NCI-H146 (cell line): ENCODE measurements at places on chromosomes 13 and 19.

DNA sequence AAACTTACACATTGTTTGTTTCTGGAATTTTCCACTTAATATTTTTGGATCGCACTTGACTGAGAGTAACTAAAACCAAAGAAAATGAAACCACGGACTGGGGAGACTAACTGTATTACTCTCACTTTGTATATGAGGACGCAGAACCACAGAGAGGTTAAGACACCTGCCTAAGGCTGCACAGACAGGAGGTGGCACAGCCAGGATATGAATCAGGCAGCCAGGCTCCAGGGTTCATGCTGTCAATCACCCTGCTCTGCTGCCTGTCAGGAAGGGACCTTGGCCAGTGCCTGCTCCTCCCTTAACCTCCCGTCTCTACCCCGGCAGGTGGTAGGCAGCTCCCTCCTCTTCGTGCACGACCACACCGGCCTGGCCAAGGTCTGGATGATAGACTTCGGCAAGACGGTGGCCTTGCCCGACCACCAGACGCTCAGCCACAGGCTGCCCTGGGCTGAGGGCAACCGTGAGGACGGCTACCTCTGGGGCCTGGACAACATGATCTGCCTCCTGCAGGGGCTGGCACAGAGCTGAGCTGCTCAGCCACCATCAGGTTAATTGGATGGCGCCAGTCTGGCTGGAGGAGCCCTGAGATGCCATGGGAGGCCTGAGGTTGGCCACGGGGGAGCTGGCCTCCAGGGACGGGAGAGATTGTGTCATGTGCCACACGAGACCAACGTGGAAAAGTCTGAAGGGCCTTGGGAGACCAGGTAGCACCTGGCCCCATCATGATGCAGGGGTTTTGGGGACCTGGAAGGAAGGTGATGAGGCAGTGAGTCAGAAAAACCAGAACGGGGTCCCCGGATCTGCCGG lies 11.0 kb downstream of the ACTMAP start:
- no peak for DNase-seq

DNA sequence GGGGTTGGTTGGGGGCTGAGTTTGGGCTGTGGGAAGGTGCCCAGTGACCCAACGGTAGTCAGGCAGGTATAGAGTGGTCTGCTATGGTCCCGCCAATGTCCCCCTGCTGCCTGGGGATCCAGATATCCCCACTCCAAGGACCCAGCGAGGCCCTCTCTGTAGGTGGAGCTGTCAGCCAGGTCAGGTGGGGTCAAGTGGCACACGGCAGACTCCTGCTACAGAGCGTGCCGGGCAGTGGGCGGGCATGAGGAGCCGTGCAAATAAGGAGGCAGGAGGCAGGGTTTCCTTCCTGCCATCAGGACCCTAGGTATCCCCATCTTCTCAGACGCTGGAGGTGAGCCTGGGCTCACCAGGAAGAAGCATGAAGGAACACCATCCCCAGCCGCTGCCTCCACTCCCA lies 14.9 kb downstream of the EVI5L start:
- no peak for DNase-seq

DNA sequence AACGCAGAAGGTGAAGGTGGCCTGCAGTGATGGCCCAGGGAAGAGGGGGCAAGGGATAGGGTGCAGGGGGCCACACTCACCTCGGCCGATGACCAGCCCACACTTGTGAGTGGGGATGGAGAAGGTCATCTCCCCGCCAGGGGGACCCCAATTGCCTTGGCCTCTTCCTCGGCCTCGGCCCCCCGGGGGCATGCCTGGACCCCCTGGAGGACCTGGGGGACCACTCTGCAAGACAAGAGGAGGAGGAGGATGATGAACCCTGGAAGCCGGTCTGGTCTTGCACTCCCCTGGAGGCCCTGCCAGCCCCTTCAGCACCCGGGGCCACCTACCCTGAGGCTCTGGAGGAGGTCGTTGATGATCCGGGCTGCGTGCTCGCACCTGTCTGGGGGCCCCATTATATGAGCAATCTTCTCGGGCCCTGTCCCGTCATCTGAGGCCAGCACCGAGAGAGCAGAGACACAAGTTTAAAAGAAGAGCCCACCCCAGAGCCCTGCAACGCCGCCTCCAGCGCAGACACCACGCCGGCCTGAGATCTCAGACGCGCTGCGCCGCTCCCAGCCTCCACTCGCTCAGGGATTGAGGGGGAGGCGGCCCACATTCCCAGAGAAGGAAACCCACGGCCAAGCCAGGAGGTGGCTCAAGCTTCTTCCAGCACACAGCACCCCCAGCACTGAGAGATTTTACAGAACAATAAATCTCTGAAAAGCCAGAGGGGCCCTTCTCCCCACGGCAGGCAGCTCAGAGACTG lies 7.8 kb downstream of the KHSRP start:
- DNase-seq: no peak

GRCh38 chr13:28012896-28013295 lies 24.4 kb upstream of the URAD start:
- DNase-seq: no peak

GRCh38 chr13:103795892-103796478 lies 729.8 kb upstream of the SLC10A2 start:
- no peak for DNase-seq

GRCh38 chr19:32407004-32407992 lies 1.7 kb downstream of the DPY19L3 start:
- DNase-seq: no peak

DNA sequence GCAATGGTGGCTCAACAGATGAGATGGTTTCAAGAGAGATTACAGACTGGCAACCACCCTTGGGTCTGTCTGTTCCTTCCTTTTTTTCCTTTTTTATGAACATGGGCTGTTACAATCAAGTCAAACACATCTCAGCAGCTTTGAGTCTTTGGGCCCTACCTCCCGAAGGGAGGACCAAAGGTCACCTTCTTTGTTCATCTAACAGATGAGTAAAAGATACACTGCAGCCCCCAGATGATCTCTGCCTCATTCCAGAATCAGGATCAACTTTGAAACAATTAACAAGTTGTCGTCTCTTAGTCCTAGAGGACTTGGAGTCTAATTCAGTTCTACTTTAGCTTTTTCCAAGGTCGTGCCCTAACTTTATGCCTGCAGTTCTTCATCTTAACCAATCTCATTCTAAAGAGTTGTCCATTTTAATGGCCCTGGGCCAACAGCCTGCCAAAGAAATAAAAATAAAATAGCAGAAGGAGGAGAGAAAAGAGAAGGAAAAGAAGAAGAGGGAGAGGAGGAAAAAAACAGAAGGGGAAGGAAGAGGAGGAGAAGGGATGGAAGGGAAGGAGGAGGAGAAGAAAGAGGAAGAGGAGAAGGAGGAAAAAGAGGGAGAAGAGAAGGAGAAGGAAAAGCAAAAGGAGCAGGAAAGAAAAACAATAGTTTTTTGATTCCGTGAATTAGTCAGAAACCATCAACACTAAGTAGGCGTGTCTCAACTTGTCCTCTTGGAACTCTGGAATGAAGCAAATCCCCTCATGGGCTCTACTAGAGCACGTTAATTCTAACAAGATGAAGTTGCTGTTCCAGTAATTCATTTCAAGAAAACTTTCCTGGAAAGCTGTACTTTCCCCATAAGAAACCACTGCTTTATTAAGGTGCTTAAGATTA lies 281.2 kb downstream of the FOXO1 start:
- DNase-seq: no peak

- DNase-seq: no peak
Measured at GRCh38 chr19:4598712-4599111, 39.2 kb upstream of the SEMA6B start.
